ENCODE measurements at places on chromosomes 12 and 14.

- no peak for DNase-seq
Measured at GRCh38 chr14:100423317-100424010, 100.3 kb downstream of the SLC25A47 start.

GRCh38 chr14:45526715-45527549 lies 273.9 kb upstream of the MIS18BP1 start:
- no peak for DNase-seq

- DNase-seq: no peak
Measured at GRCh38 chr14:25351269-25351668, 301.3 kb upstream of the STXBP6 start.

DNA sequence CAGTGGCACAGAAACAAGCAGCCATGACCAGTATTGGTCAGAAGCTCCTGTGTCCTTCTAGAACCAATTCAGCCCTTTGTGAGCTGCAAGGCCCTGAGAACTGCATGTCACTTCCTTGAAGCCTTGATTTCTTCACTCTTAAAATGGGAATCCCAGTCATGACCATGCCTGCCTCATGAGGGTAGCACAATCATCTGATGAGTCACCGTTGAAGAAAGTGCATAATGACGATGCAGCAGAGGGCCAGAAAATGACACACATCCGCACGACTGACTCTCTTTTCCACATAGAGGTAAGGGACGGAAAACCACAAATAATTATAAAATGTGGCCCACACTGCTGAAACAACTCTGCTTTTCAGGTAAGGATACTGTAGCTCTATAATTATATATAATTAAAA lies 777.4 kb downstream of the BCL11B start:
- no peak for DNase-seq

DNA sequence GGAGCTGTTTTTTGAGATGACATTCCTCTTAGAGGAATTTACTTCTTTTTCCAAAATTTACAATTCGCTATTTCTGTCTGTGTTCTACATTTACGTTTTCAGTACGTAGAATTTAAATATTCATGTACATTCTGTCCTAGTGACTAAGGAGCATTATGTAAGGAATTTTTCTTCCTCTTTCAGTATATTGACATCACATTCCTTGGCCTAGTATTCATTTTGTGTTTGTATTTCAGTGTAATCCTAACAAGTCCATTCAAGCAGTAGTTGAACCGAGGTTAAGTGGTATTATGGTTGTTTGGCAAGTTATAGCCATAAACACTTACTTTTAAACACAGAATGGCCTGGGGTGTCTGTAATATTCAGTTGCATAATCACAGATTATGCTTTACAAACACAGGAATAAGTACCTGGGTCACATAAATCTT lies 465.2 kb downstream of the PCNX1 start:
- DNase-seq: no peak

GRCh38 chr12:2013086-2013485 lies 8.8 kb upstream of the DCP1B start:
- DNase-seq: no peak

DNA sequence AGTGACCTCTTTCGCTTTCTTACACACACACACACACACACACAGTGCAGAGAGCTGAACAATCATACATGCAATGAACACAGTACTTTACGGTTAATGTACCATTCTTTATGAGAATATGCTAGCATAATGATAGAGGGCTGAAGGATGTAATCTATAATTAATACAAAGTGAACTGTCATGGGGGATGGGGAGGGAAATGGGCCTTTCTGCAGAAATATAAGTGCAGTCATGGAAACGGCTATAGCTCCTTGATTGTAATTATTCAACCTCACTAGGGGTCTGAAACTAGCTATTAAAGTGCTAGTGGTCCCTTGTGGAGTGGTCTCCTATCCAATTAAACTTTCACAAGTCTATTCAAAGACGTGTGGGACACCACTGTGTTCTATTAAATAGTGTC lies 443.2 kb upstream of the FOXG1 start:
- no peak for DNase-seq

DNA sequence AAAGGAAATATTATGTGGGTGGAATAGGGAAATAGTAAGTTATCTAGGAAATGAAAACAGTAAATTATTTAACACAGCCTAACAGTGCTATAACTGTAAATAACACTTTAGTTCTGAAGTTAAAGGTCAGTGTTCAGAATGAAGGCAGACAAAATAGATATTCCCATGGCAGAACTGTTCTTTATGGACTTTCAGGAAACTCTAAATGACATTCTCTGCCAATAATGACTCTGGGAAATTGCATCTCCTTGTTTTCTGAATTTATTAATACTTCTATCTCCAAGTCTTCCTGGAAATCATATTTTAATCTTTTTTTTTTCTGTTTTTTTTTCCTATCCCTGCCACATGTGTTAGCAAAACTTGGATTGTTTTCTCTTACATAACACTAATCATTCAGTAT lies 101.4 kb downstream of the PDE3A start:
- no peak for DNase-seq

- no peak for DNase-seq
Measured at GRCh38 chr12:132617822-132618682, 524 bp upstream of the P2RX2 start.

DNA sequence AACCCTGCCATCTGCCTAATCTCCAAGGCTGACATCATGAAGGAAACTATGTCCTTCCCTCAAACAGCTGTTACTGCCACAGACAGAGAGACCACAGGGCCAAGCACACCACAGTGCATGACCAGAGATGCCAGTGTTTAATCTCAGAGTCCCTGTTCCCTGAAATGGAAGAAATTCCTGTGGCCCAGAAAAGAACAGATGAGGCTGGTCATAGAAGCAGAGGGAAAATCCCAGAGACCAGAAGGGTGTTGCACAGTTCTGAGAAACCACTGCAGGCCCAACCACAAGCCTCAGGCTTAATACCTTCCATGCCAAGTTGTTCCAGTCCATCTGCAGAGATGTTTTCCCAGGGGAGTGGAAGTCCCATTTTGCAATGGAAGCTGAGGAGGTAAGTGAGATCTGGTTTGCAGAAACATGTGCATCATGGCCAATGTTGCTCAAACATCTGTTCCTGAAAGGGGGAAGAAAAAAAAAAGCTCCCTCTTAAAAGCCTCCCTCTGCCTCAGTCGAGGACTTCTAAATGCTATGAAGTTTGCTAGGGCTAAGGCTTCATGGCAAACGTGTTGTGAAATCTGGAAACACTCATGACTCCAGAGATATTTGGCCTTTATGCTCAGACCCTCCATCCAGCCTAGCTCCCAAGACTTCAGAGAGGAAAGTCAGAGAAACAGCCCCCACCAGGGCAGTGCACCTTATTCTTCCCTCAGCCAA lies 98.6 kb downstream of the SCARB1 start:
- no peak for DNase-seq

DNA sequence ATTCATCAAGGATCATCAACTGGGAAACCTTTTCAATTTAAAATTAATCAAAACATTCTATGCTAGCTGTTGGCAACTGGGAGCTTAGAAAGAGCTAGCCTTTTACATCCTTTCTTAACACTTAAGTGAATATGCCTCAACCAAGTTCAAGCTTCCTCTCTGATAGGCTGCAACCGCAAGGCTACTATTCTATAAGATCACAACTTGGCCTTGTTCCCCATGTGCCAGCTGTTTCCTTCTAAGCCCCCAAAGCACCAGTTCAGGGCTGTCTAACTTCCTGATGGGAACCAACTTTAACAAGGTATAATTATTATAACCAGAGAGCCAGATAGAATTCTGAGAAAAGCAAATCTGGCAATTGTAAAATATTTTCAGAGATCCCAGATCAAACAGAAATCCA lies 37.0 kb downstream of the KCNC2 start:
- DNase-seq: no peak

GRCh38 chr12:32155041-32155440 lies 48.4 kb downstream of the BICD1 start:
- DNase-seq: no peak

GRCh38 chr14:95524706-95525512 lies 8.5 kb upstream of the SYNE3 start:
- no peak for DNase-seq

DNA sequence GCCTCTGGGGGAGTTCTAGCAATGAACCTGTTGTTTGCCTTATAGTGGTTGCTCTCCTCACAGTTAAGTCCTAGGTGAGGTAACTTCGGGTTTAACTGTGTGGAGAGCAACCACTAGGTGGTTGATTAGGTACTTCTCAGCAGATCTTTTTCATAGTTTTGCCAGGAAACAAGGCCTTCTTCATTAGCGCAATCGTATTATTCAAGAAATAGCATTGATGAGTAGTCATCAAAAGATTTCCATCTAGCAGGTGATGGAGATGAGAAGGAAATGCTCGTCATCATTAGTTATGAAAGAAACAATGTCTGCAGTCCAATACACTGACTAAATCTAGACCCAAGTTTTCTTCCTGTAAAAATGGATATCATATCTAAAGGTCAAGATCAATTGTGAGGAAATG lies 923.3 kb downstream of the AACS start:
- no peak for DNase-seq

DNA sequence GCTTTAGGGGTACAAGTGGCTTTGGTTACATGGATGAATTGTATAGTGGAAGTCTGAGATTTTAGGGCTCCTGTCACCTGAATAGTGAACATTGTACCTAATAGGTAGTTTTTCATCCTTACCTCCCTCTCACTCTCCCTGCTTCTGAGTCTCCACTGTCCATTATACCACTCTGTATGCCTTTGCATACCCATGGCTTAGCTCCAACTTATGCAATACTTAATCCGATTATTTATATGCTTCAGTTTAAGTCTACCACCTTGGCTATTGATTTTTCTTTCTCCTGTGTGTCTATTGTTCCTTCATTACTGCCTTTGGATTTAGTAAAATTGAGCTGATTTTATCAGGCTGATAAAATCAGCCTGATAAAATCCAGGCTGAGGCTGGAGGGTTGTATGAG lies 30.5 kb upstream of the C12orf71 start:
- DNase-seq: no peak

- DNase-seq: no peak
Measured at GRCh38 chr12:59792647-59793046, 196.8 kb downstream of the SLC16A7 start.

GRCh38 chr12:6172862-6173261 lies 27.3 kb upstream of the CD9 start:
- no peak for DNase-seq

- no peak for DNase-seq
Measured at GRCh38 chr14:72560331-72560730, 333.6 kb downstream of the DPF3 start.

DNA sequence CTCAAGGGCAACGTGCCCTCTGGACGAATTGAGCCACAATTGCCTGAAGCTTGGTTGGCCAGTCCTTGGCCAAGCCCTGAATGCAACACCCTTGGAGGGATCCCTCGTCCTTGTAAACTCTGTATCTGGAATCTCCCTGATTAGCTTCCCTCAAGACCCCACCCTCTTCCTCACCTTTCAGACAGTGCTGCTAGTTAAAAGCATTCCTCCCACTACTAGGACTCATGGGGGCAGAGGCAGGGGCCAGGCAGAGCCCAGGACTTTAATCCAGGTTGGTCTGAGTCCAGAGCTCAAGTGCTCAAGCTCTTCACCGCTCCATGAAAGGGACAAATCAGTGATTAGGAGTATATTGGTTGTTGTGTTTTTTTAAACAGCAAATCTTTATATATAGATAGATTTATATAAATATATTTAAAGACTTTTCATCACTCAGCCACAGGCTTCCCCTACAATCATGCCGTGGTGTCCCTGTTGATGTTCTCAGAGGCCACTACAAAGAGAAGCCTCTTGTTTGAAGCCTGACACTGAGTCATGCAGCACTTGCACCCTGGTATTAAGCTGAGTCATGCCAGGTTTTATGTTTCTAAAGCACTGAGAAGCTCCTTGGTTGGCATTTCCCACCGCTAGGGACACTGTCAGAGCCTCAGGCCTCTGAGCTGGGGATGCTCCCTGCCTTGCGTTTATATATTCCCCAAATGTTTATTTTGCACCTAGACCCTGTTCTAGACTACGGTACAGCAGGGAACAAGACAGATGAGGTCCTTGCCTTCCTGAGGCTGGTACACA lies 53.8 kb upstream of the GSC start:
- no peak for DNase-seq

DNA sequence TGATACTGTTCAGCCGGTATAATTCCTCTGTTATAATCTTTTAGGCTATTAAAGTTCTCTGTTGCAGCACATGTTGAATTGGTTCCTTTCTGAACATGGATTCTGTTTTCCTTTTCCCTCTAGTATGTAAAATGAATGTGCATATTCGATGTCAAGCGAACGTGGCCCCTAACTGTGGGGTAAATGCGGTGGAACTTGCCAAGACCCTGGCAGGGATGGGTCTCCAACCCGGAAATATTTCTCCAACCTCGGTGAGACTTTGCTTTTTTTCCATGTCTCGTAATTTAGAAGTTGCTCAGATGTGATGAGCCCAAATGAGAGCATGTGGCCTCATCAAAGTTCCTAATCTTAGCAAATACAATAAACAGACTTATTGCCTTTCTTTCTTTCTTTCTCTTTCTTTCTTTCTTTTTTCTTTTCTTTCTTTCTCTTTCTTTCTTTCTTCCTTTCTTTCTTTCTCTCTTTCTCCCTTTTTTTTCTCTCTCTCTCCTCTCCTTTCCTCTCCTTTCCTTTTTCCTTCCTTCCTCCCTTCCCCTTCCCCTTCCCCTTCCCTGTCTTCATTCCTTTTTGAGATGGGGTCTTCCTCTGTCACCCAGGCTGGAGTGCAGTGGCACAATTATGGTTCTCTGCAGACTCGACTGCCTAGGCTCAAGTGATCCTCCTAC lies 131.9 kb downstream of the PRKCH start:
- DNase-seq: no peak

DNA sequence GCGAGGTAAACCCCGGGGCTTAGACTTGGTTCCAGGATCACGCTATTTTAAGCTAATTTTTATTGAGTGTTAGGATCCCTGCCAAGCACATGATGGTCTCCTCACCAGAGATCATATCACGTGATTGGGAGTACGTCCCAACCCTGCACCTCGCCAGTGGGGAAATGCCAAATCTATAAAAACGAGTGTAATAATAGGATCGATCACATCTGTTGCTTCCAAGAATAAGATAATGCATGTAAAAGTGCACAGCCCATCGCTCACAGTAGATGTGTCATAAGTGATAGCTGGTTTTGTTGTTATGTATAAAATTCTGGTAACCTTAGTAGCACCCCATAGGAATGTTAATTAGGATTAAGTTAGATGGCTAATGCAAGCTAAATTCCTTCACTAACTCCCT lies 581.0 kb upstream of the TMEM132C start:
- no peak for DNase-seq

DNA sequence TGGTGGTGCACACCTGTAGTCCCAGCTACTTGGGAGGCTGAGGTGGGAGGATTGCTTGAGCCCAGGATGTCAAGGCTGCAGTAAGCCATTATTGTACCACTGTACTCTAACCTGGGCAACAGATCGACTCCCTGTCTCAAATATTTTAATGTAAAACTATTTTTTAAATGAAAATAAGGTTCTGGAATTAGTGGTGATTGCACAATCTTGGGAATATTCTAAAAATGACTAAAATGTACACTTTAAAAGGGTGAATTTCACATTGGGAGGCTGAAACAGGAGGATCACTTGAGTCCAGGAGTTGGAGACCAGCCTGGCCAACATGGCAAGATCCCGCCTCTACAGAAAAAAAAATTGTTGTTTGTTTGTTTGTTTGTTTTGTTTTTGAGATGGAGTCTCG lies 12.9 kb upstream of the TMBIM6 start:
- DNase-seq: no peak

- no peak for DNase-seq
Measured at GRCh38 chr14:49959822-49960408, 67.0 kb downstream of the ARF6 start.

Data from activated CD4-positive, alpha-beta T cell treated with anti-CD3 and anti-CD28 coated beads for 24 hours (primary cell).